Ureter (tissue), 1 donor: ENCODE measurements at places on chromosomes 1 and 21. TPM values are rescaled to one million over a fixed set of nuclear protein-coding genes. Genes with fewer than 3 reads are reported as not detected.

AGRN gene
- 227 TPM for total RNA-seq

DIRAS3 gene
- 2.7 TPM for total RNA-seq

FMO1 gene
- total RNA-seq = 0.18 TPM

DEPDC1 gene
- total RNA-seq = 0.21 TPM

HES3 gene
- not detected for total RNA-seq

PLEKHA6 gene
- 61.5 TPM for total RNA-seq

KRTAP13-2 gene
- not detected for total RNA-seq

OR2T35 gene
- total RNA-seq = not detected

DOCK7 gene
- 61.4 TPM for total RNA-seq

CELA2A gene
- total RNA-seq = 0.44 TPM

KCNN3 gene
- 5.4 TPM for total RNA-seq

SPRR2G gene
- not detected for total RNA-seq

OXCT2 gene
- total RNA-seq = 1.1 TPM

FOXO6 gene
- 8.6 TPM for total RNA-seq

IPO13 gene
- total RNA-seq = 22.1 TPM

CROCC gene
- total RNA-seq = 38.5 TPM

JUN gene
- total RNA-seq = 37.9 TPM

RNU1-2 gene
- 1,626 TPM for total RNA-seq

FAAH gene
- 62.9 TPM for total RNA-seq

ST6GALNAC3 gene
- 11.7 TPM for total RNA-seq

AKR7A3 gene
- 1.8 TPM for total RNA-seq

NDUFS5 gene
- total RNA-seq = 160 TPM

SLC22A15 gene
- 10.3 TPM for total RNA-seq

SHISAL2A gene
- total RNA-seq = 1.1 TPM

OR6K3 gene
- total RNA-seq = not detected

FCRL2 gene
- total RNA-seq = 0.42 TPM

DPT gene
- 15.9 TPM for total RNA-seq

DDAH1 gene
- 51.2 TPM for total RNA-seq

FNDC5 gene
- total RNA-seq = 1.7 TPM
